ENCODE measurements at places on chromosomes 5 and 9.

- no peak for DNase-seq
Observed at GRCh38 chr9:73743826-73744225, 592.2 kb downstream of the ANXA1 start.

- DNase-seq = no peak
Observed at GRCh38 chr9:10366171-10366779, 246.5 kb downstream of the PTPRD start.

GRCh38 chr9:87201351-87201751 is 254.0 kb upstream of the GAS1 start:
- DNase-seq = no peak

- no peak for DNase-seq
Observed at GRCh38 chr9:74940600-74940999, 12.1 kb downstream of the C9orf40 start.

- no peak for DNase-seq
Observed at GRCh38 chr5:77310494-77311213, 100.2 kb downstream of the PDE8B start.

Measured in activated CD4-positive, alpha-beta T cell treated with anti-CD3 and anti-CD28 coated beads, Interleukin-2, amount 10 ng/mL, durations not matched to agents 7 days and 5 days (primary cell).